ENCODE measurements at places on chromosomes 11 and 22. TPM values are rescaled to one million over a fixed set of nuclear protein-coding genes. Genes with fewer than 3 reads are reported as not detected.

- no peak for DNase-seq
Observed at GRCh38 chr22:17744430-17744829, 29.8 kb downstream of the BID start.

DNA sequence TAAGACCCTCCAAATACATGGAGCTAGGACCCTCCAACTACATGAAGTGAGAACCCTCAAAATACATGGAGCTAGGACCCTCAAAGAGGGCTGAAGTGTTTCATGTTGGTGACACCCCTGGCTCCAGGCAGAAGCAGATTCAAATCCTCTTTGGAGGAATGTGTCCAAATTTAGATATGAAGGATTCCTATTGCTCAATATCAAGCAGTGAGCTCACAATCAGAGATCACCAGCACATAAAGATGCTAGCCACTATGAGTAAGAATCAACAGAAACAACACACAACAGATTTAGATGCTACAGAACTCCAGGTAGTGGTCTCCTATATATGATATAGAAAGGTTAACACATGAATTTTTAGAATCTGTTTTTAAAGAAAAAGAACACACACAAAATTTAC, 11.2 kb upstream of the RAB3IL1 start:
- DNase-seq = no peak

DNA sequence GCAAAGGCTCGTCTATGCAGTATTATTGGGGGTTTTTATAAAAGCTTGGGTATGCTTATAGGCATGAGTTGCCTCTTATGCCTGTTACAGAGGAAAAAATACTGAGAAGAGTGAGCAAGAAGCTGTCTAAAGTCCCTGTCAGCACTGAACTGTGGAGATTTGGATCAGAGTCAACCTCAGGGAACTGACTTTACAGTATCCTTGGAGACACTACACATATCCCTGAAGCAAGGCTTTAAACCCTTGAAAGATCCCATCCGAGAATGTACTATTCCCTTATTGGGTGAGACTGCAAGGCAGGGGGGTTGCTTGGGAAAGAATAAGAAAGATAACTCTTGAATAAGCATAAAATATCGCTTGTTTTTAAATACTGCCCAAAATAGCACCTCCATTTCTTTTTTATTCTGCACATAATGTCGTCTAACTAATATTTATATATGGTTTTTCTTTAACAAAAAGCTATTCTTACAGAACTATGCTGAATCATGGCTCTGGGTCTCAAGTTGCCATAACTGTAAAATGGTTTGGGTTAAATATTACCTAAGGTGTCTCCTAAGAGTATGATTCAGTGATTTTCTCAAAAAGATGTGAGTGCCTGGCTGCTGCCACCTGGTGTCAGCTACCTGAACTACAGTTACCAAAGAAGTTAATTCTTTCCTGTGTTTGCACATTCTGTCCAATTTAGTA, 1062.8 kb downstream of the DLG2 start:
- peak; percentile 44 for DNase-seq

DNA sequence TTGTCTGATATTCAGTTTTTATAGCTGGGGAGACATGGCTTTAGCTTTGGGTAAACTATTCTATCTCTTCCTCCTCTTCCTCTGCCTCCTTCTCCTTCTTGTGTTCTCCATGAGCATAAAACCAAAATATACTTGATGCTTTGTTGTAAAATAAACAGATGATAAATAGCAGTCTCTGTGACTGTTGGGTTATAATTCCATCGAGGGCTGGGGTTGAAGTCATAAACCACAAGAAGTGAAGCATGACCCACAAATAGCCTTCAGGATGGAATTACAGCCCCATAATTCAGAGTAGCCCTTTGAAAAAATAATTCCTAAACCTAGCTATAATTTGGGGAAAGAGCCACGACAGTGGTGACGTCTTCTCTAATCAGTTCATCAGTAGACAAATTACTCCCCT, 177.7 kb downstream of the SNX19 start:
- DNase-seq = no peak

- no peak for DNase-seq
Observed at GRCh38 chr22:27984001-27984695, 65.1 kb upstream of the PITPNB start.

DNA sequence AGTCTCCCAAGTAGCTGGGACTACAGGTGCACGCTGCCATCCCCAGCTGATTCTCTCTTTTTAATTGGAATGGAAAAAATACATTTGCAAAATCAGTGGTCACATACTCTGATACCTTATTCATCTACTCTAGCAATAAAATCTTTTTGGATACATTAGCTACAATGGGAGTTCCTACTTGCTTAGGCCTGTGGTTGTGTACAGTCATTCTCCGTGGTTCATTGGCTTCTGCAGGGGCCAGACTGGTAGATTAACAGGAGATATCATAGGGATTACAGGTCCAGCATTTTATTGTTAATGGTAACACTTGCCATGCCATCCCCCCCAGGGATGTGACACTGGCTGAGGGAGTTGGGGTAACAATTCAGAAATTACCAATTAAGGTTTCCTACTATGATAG, 140.0 kb downstream of the ADAMTS15 start:
- DNase-seq = no peak

- DNase-seq = no peak
Observed at GRCh38 chr11:8707541-8708191, 25.1 kb downstream of the RPL27A start.

The LMNTD2 gene
- 6.0 TPM for total RNA-seq

The CECR2 gene
- 110 TPM for total RNA-seq

The BTBD18 gene
- total RNA-seq = not detected

The SLC22A8 gene
- total RNA-seq = not detected

All from WTC11 (cell line).